ENCODE measurements at places on chromosomes 3 and 15.

DNA sequence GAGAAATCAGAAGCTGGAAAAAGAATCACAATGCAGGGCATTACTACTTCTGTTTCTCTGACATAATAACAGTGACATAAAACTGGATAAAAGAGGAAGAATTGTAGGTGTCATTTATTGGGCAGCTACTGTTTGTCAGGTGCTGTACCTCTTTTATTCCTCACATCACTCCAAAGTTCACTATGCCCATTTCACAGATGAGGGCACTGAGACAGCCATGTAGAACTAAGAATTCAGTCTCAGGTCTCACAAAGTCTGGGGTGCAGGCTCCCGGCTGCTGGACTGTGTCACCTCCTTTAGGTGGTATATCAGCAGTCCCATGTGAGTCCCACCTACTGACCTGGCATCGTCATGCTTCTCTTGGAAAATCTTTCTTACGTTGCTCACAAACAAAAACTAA, 20.8 kb downstream of the TMEM212 start:
- no peak for DNase-seq

GRCh38 chr15:64774037-64774628, 1.3 kb downstream of the RBPMS2 start:
- peak; percentile 18 for DNase-seq

DNA sequence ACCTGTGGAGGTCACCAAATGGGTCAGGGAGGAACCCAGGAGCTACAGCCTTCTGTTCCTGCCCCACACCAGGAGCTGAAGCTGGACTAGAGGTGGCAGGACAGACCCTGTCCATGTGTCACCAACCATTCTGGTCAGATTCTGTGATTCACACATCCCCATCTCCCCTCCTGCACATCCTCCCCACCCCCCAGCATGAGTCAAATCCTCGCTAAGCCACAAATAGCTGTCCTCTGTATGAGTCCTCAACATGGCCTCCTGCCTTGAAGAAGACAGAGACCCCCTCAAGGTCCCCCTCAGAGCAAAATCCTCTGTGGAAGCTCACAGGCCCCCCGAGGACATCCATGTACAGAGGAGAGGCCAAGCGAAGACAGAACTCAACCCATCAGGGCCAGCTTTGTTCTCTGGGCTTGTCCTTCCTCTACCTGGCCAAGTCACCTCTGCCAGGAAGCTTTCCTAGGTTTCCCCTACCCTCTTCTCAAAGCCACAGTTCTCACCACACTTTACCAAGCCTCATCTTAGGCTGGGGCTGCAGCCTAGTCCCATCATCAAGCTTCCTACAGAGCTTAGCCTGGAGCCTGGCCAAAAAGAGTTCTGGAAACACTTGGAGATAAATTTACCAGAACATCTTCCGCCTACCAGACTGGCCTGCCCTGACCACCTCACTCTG, 17.1 kb downstream of the CACNA2D2 start:
- no peak for DNase-seq

GRCh38 chr3:63768386-63768785, 50.7 kb upstream of the C3orf49 start:
- no peak for DNase-seq

DNA sequence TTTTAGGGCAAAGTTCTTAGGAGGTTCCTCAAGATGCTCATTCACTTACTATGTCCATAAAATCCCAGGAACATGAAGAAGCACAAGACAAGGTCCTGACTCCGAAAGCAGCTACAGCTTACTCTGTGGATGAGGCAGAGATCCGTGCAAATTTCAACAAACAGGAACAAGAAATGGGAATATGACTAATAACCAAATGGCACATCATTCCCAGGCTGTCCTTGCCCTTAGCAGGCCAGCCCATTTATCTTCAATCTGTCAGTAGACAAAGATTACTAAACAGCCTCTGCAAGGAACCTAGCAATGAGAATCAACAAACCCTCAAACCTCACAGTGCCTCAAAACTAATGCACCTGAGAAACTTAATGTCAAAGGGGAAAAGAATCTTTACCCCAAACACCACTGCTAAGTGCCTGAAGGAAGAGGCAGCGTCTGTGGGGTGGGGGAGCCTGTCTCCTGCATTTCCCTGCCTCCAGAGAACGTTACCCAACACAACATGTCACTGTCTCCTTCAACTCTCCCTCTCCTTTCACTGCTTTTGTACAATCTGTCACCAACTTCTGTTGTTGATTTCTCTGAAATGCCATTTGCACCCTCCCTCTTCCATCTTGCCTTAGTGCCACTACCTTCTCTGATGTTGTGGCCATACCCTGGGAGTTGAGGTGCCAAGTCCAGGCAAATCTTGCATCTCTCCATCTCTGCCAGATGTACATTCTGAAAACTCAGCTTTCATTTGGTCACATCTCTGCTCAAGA, 4.8 kb downstream of the TNFAIP8L3 start:
- DNase-seq = no peak

DNA sequence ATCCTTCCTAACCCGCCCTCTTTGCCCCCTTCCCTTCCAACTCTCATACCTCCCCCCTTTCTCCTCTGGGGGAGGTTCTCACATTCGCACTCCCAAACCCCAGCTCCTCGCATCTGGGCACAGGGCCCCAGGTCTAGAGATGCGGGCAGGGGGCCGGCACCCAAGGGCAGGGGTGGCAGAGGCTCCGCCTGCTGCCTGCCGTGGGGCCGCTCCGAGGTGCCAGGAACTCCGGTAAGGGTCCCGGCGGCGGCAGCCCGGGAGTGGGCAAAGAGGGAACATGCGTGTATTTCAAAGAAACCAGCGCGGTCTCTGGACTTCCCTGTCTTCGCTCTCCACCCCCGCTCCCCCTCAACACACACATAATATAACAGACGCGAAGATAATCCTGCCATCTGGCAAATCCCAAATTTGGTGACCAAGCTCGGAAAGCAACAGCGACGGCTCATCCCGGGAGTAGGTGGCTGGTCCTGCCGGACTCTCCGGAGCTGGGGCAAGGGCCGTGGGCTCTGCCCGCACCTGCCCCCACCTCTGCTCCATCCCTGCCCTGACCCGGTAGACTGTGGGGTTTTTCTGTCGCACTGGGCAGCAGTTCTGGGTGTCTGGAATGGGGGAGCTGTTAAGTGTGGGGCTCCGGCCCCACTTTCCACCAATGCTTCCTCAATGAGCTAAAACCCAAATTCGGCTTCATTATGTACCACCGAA, 31.0 kb downstream of the NR2F2 start:
- DNase-seq = no peak

- no peak for DNase-seq
Measured at GRCh38 chr3:46186471-46187340, 21.4 kb downstream of the CCR1 start.

- peak; percentile 66 for DNase-seq
Measured at GRCh38 chr3:51975852-51976549, 1.1 kb downstream of the ABHD14A start.

DNA sequence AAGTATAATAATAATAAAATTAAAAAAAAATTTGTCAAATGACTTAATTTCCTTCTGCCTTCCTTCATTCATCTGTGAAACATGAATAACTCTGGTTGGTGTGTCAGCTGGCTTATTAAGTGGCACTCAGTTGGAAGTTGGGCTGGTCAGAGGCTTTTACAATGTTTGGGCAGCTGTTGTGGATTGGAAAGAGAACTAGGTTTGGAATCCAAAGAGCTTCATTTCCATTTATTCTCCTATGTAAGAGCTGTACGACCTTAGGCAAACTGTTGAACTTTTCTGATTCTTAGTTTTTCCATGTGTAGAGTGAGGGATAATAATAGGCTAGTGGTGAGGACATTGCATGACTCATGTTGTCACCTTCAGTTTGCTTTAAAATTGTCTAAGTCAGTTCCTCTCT, 606.7 kb downstream of the PDCD6IP start:
- DNase-seq = no peak

GRCh38 chr3:105606016-105606415, 239.3 kb downstream of the ALCAM start:
- DNase-seq = no peak

- no peak for DNase-seq
Measured at GRCh38 chr3:27311400-27311799, 57.8 kb downstream of the NEK10 start.

GRCh38 chr3:56595975-56596840, 39.2 kb downstream of the CCDC66 start:
- DNase-seq = no peak

- no peak for DNase-seq
Measured at GRCh38 chr15:98067339-98067738, 106.8 kb downstream of the ARRDC4 start.

DNA sequence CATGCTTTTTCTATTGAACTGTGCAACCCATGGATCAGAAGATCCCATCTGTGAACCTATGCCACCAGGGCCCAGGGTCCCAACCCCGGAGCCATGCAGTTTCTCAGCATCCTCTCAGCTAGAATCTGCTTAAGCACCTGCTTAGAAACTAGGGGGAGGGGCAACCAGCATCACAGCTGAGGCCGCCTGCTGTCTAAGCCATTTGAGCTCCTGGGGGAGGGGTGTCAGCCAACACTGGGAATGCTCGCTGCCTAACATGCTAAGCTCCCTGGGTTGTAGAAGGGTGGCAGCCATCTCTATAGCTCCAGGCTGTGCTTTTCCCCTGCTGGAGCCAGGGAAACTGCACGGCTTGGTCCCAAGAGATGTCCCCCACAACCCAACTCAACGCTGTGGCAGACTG, 322.8 kb downstream of the EDEM1 start:
- no peak for DNase-seq

GRCh38 chr3:128362026-128362965, 104.4 kb downstream of the DNAJB8 start:
- no peak for DNase-seq

DNA sequence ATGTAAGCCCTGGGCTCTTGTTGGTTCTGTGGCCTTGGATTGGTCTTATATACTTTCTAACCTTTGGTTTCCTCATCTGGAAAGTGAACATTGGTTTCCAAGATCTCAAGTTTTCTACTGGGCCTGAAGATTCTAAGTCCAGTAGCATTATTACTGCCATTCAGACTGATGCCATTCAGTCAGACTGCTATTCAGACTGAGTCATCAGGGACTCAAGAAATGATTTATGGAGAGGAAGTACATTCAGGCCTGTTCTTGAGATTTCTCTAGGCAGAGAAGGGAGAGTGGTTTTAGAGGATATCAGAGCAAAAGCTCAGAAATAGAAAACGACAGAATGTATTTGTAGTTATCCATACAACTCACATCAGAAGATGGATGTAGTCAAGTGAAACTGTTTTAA, 557.2 kb downstream of the NR2F2 start:
- DNase-seq = no peak

DNA sequence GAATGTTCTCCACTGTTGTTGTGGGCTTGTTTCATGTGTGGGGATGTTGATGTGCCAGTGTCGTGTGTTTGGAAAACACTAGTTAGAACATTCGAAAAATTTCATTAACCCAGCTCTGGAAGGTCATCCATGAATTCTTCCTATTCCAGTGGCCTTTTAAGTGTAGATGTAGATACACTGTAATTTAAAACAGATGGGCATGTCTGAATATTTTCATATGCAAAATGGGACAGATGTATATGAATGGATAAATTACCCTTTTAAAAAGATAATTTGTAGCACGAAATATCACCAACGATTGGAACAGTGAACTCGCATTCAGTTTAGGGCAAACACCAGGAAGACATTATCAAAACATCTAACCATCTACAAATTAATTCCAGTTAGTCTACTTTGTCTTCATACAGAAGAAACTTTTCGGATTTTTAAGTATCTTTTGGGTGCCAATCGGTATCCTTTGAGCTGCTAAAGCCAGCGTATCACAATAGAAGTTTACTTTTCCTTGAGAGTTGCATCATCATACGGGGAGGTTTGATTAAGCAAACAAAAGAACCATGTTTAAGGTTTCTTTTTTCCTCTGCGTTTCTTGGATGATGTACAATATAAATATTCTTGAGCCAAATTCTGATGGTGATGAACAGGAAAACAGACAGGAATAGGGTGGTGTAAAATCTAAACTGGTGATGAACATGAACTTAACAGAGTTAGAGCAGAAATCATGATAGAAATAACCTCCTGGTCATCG, 528.1 kb downstream of the FOXP1 start:
- no peak for DNase-seq

GRCh38 chr3:44128057-44128775, 113.5 kb upstream of the TOPAZ1 start:
- DNase-seq = no peak

GRCh38 chr3:194809382-194809781, 123.7 kb downstream of the FAM43A start:
- DNase-seq = no peak

DNA sequence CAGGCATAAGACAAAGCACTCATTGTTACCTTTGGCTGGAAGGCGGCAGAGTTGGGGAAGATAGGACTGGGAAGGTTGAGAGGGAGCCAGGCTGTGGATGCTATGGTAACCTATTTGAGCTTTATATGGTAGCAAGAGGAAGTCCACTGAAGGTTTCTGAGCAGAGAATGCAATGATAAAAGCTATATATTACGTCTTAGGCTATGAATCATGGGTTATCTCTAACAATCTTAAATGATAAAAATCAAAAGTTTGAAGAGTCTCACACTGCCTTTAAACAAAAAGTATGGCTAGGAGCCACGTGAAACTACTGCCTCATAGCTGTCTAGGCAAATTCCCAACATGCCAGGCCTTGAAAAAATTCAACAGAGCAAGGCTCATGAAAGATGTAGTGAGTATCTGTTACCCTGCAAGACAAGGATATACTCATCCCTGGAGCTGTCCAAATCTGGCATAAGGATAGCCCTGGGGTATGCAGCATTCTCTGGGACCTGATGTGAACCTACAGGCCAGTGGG, 4.1 kb downstream of the P3H2 start:
- no peak for DNase-seq

DNA sequence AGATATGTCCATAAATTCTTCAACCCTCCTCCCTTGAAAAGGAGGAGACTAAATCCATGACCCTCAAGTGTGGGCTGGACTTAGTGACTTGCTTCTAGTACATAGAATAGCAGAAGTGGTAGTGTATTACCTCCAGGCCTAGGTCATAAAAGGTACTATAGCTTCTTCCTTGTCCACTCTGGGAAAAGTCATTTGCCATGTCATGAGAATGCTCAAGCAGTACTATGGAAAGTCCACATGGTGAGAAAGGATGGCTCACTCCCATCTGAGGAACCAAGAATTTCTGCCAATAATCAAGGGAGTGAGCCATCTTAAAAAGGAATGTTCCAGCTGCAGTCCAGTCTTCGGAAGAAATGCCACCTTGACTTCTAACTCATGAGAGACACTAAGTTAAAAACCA, 10.5 kb upstream of the ILDR1 start:
- no peak for DNase-seq

GRCh38 chr15:87967951-87968350, 288.6 kb downstream of the NTRK3 start:
- no peak for DNase-seq

GRCh38 chr15:81569286-81570080, 195.5 kb upstream of the TMC3 start:
- DNase-seq = no peak

DNA sequence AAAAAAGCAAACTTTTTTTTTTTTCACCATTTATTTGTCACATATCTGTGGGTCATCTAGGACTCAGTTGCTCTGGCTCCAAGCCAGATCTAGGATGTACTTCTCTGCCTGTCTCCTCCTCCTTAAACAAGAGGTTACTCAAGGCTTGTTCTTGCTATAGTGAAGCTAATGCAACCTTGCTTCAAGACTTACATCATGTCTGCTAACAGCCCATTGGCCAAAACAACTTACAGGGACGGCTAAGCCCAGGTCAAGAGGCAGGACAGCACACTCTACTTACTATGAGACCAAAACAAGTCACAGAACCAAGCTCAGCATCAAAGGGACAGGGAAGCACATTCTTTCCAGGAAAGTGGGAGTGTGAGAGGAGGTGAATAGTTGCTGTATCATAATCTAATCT, 123.8 kb upstream of the BNIP2 start:
- DNase-seq = no peak
